ENCODE measurements at places on chromosomes 11 and 22.
A peak's percentile ranks its signal among the peaks of the same experiment; 100 is the strongest.

DNA sequence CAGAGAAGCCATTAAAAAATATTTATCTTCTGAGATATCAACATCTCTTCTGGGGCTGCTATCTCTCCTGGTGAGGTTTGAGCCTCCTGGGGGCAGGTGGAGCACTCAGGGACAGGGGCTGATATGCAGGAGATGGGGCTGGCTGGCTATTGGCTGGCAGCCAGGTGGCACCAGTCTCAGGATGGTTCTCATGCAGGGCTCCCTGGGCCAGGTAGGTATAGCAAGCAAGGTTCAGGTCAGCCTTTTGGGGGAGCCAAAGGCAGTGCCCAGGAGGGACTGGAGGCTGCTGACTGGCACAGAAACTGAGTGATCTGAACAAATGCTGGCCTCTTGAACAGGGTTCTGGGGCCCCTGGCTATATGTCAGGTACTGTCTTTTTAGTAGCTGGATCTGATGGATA is 29.7 kb upstream of the EMSY start:
- DNase-seq: no peak

DNA sequence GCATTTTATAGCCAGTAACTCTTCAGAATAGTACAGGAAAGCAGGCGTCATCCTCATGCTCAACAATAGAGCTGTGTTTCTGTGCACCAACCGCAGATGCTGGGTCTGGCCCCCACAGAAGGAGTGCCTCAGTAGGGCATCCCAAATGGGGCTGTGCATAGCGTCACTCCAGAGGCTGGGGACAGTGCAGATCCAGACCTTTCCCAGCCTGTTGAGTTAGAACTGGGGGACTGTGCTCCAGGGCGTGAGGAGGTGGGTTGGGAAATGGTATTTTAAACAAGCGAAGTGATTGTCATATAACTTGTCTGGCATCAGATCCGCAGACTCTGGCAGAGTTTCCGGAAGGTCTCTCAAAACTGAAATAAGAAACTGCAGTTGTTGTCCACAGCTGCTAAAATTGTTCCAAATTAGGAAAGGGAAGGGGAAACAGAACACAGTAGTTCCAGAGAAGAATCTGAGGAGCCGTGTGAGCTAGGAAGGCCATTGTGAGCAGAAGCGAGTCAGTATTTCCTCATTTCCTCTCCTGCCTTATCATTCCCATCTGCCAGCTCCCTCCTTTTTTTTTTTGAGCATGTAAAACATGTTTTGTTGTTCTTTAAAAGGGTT is 52.2 kb downstream of the JAM3 start:
- no peak for DNase-seq

DNA sequence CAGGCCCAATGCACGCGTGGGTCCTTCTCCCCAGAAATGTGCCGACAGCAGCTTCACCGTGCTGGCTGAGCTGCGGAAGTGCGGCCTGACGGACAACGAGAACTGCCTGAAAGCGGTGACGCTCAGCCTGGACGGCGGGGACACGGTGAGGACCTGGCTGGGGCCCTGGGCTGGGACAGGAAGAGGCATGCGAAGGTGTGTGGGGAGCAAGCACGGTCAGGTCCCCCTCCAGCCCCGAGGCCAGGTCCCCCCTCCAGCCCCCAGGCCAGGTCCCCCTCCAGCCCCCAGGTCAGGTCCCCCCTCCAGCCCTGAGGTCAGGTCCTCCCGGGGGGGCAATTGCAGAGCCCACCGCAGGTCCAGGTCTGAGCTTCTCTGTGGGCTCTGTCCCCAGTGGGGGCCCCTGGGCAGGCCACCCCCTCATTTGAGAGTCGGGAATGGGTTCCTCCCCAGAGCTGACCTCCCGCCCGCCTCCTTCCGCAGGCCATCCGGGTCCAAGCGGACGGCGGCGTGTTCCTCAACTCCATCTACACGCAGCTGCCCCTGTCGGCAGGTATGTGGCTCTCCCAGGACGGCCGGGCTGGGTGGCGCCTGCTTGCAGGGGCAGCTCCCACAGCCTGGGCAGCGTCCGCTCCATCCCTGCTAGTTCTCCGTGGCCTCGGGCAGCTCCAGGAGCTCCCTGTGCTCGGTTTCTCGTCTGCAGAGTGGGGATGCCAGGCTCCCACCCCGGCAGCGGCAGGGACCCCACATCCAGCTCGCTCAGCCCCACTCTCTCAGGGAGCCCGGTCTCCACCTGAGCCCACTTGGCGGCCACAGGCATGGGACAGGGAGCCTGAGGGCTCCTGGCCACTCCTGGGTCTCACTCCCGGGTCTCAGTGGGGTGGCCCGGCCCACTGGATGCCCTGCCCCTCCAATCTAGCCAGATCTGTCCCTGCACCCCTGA is 7.9 kb downstream of the MUC5B start:
- no peak for DNase-seq

DNA sequence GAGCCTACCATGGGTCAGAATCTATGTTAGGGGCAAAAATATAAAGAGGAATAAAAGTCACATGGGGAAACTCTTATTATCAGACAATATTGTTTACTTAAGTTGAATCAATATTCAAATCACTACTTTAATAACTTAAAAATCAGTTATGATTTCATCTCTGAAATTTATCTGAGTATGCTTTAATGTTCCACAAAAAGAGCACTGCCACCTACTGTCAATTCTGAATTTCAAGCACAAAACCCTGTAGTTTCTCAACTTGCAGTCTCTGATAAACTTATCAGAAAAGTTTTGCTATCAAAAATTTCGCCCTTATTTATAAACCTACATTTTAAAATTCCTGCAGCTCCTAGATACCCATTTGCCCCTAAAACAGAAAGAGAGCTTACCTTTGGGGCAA is 47.3 kb downstream of the RDX start:
- peak; percentile 35 for DNase-seq

- peak; percentile 92 for DNase-seq
Measured at GRCh38 chr11:62025487-62026105, 58.2 kb upstream of the FTH1 start.

DNA sequence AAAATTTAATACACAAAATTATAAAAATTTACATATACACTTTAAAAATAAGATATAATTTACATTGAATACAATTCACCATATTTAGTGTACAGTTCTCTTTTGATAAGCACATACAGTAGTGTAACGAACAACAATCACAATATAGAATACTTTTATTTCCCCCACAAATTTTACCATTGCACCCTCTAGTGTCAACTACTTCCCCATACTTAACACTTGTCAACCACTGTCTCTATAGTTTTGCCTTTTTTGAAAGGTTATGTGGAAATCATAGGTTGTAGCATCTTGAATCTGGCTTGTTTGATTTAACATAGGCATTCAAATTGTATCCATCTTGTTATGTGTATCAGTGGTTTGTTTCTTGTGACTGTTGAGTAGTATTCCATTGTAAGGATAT is 21.3 kb upstream of the PANX1 start:
- DNase-seq: peak; percentile 42

- DNase-seq: peak; percentile 68
Measured at GRCh38 chr11:46309814-46310259, 32.4 kb downstream of the CREB3L1 start.

GRCh38 chr22:23754220-23754919 is at the start of gene VPREB3:
TSS of gene VPREB3 (minus strand) at chr22:23754425. CDS start at chr22:23754363, 62 bp downstream.
- DNase-seq: no peak

- no peak for DNase-seq
Measured at GRCh38 chr22:43066134-43066533, 23.1 kb downstream of the TTLL1 start.

DNA sequence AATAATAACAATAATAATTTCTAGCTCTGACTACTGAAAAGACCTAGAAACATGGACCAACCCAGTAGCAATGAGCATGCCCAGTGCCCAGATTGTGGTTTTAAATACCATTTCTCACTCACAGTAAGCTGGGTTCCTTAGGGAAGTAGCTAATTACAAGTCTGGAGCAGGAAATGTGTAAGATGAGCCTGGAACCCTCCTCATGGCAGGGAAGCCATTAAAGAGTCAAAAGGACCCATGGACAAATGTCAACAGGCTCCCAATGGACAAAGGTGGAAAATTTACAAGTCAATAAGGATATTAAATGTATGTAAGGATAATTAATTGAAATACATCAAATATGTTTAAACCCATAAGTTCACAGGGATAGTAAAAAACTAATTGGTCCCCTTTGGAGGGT is 10.6 kb upstream of the CSNK2A3 start:
- DNase-seq: no peak

- no peak for DNase-seq
Measured at GRCh38 chr11:127056338-127056971, 55.9 kb upstream of the KIRREL3 start.

DNA sequence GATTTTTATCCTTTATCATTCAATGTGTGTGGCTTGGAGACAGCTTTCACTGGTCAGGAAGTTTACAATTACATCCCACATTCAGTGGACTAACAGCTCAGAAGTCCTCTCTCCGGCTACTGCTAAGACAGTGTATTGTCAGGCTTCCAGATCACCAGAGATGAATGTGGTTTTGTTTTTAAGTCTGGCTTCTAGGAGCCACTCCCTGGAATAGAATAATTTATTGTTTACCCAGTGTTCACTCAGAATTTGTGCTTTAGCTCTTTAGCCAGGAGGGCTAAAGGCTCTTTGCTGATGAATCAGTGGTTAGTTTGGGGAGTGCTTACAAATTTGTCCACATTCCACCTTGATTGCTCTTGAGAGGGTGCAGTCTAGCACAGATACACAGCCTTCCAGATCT is 26.5 kb downstream of the TRIM77 start:
- peak; percentile 41 for DNase-seq

DNA sequence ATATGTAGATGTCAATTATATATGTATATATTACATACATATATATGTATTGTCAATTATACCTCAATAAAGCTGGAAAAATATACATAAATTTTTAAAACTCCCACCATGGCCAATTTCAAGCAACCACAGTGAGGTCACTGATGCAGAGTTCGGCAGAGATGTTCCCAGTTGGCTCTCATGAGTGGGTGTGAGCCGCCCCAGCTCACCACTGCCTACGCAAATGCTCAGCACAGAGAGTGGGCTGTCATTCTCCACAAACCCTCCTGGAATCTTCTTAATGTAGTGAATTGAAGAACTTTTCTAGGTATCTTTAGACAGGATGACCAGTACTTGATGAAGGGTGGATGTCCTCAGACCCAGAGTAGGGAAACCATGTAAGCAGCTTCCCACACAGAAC is 96.6 kb upstream of the TMEM45B start:
- no peak for DNase-seq

- no peak for DNase-seq
Measured at GRCh38 chr11:76249195-76249741, 43.0 kb upstream of the WNT11 start.

- no peak for DNase-seq
Measured at GRCh38 chr11:16813126-16813525, 74.7 kb downstream of the C11orf58 start.

GRCh38 chr11:66136752-66137123 is 66.7 kb downstream of the PACS1 start:
- DNase-seq: peak; percentile 40

DNA sequence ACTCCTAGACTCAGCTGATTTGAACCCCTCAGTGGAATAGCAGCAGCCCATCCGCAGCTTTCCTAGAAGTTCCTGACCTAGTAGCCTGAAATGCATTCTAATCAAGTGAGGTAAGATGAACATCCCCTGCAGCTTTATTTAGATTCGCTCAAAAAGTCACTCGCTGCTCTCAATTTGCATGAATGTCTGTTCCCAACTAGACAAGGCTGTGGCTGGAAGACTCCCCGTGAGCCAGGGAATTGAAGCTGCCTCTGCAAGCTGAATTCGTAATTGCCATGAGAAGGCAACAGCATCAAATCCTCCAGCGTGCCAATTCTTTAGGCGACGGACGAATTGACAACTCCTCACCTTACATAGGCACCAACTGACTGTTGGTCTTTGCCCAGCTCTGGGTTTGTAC is 17.1 kb upstream of the SCN3B start:
- DNase-seq: no peak

GRCh38 chr11:19328586-19329311 is 88.0 kb upstream of the E2F8 start:
- no peak for DNase-seq

GRCh38 chr11:120883404-120884080 is 140.4 kb upstream of the TBCEL start:
- peak; percentile 57 for DNase-seq

DNA sequence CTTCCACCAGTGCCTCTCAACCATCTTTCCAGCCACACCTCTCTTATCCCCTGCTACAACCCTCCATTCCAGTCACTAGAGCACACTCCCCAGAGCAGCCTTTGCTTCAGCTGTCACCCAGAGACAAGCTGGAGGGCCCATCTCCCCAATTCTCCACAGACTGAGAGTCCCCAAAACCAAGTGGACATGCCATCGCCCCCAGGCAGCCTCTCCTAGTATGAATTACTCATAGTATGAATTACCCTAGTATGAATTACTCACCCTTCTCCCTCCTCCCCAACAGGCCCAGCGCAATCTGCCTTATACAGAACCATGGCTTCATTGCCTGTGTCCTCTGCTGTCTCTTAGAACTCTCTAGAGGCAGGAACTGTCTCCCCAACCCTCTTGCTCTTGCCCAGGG is 24.8 kb downstream of the MYH9 start:
- peak; percentile 43 for DNase-seq

DNA sequence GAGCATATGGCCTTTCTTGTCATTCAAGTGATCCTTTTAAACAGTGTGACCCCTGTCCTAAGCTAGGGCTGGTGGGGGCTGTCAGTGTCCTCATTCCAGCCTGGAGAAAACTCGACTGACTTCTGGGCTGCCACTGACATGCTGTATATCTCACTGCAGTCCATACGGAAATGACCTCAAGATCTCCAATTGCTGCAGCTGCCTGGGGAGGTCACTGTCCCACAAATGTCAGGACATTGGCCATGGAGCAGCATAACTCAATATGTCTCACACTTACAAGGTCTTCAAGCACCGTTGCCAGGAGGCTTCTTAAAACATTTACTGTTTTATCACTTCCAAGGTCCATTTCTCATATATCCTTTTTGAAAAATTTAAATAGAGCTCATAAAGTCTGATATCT is 27.8 kb upstream of the CSNK2A3 start:
- DNase-seq: no peak

- DNase-seq: peak; percentile 16
Measured at GRCh38 chr11:10658621-10659338, 34.8 kb downstream of the IRAG1 start.

DNA sequence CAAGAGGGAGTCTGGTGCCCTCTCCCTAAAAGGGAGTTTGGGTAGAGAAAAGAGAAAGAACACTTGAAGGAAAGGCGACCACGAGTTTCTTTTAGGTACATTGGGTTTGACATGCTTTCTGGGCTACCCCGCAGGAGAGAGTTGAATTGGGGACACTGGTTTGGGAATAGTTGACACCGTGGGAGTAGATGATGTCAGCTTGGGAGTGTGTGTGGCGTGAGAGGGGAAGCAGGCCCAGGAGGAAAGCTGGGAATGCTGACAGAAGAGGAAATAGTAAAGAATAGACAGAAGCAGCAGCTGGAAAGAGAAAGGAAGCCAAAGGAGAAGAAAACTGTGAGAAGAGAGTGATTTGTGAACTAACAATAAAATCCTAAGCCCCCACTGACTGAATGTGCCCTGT is 442.9 kb downstream of the DYNC2H1 start:
- no peak for DNase-seq

GRCh38 chr11:118889797-118890196 is 6.1 kb downstream of the CXCR5 start:
- DNase-seq: no peak

DNA sequence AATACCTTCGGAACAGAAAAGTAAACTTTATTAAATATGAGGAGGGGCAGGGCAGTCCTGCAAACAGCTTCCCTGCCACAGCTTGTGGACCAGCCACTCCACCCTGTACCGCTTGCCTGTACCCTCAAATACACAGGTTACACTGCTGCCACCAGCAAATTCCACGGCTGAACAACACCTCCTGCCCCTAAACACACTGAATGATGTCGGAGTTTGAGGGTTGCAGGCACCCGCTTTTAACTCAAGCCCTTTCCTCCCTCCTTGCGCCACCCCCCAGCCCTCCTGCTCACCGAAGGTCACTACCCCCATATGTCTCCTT is 4.0 kb downstream of the VSIG2 start:
- no peak for DNase-seq

GRCh38 chr11:43983221-43983810 is 40.9 kb downstream of the C11orf96 start:
- DNase-seq: peak; percentile 65
